ENCODE measurements at places on chromosomes 11 and 22.
A peak's percentile ranks its signal among the peaks of the same experiment; 100 is the strongest.

DNA sequence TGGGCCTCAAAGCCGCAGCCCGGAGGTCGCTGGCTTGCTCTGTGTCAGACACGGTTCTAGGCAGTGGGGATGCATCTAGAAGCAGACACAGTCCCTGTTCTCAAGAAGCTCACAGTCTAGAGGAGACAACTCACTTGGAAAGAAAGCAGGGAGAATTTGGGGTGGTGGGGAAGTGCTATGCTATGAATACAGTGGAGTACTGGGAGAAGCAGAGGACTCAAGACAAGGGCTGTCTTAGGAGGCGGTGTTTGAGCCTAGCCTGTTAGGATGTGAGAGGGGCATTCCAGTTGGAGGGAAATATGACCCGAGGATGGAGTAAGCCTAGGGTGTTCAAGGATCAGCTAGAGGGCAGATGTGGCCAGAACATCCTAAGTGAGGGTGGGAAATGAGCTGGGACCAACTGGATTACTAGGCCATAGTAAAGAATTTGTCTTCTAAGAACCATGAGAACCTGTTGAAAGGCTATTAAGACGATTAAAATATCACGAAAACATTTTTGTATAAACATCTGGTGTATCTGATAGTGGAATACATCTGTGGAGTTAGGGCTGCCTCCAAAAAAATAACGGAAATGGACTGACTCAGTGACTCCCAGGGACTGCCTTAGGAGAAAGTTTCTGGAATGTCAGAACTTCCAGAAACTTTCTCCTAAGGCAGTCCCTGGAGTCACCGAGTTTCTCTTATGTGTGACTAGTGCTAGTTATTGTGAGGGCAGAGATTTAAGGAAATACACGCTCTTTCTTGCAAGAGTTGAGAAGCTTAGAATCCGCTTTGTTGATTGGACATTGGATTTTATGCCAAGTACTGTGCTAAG, 1.1 kb upstream of the PITPNB start:
- no peak for DNase-seq

- DNase-seq = no peak
Measured at GRCh38 chr22:21043860-21044535, 1.7 kb upstream of the LRRC74B start.

- DNase-seq = peak; percentile 25
Measured at GRCh38 chr11:34302046-34302921, 55.5 kb downstream of the ABTB2 start.

GRCh38 chr11:65212226-65212801, 30.6 kb downstream of the CAPN1 start:
- no peak for DNase-seq

DNA sequence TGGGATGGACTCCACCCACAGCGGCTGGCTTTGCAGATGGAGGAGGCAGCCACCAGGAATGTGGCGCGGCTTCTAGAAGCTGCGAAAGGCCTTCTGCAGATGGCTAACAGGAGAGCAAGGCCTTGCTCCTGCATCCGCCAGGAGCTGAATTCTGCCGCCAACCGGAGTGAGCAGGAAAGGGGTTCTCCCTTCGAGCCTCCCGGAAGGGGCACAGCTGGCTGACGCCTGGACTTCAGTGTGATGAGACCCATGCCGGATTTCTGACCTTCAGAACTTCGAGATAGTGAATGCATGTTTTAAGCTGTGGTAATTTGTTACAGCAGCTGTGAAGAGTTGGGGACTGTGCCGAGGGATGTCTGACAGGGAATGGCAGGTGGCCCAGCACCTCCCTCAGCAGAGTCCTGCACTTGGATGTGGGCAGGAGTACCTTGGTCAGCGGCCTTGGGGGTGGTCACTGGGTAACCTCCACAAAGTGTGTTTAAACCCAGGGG, 7.7 kb downstream of the TBC1D22A start:
- no peak for DNase-seq

DNA sequence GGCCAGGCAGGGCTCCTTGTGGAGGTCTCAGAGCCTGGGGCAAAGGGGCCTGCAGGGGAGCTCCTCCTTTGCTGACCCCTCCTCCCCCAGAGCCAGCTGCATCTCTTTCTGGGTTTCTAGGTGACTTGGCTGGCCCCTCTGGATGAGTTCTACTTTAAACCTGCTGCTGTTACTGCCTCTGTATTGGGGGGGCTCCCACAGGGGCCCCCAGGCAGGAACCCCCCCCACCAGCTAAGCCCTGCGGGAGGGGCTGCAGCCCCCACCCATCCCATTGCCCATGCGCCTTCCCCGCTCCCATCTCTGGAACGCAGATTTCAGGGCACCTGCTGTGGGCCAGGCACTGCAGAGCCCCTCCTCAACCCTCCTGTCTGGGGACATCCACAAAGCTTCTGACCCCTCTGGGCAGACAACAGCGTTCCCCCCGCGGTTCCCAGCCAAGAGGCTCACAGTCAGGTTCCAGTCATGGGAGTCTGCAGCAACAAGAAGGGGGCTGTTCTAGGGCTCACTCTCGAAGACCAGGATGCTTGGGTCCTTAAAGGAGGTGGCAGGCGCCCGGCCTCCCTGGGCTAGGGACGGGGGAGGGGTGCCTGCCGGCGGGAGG, 815 bp upstream of the PLCB3 start:
- no peak for DNase-seq

DNA sequence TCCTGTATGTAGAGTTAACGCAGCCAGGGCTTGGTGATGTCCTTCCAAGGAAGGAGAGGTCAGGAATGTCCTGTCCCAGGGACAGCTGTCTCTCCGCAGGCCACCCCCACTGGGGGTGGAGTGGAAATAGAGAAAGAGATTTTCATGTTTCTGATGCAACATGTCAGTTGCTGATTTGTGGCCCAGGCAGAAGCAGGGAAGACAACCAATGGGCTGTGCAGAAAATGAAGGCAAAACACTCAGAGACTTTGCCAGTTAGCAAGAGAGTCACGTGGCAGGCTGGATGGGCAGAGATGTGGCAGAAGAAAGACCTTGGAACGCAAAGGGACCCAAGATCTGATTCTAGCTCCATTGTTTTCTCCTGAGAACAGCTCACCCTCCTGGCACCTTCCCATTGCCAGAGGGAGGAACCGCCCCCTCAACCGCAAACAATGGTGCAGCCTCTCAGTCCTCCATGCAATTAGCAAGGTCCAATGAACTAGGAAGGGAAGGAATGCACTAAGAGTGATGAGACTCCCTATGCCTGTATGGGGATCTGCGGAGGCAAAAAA, 71.0 kb downstream of the SYN3 start:
- no peak for DNase-seq

DNA sequence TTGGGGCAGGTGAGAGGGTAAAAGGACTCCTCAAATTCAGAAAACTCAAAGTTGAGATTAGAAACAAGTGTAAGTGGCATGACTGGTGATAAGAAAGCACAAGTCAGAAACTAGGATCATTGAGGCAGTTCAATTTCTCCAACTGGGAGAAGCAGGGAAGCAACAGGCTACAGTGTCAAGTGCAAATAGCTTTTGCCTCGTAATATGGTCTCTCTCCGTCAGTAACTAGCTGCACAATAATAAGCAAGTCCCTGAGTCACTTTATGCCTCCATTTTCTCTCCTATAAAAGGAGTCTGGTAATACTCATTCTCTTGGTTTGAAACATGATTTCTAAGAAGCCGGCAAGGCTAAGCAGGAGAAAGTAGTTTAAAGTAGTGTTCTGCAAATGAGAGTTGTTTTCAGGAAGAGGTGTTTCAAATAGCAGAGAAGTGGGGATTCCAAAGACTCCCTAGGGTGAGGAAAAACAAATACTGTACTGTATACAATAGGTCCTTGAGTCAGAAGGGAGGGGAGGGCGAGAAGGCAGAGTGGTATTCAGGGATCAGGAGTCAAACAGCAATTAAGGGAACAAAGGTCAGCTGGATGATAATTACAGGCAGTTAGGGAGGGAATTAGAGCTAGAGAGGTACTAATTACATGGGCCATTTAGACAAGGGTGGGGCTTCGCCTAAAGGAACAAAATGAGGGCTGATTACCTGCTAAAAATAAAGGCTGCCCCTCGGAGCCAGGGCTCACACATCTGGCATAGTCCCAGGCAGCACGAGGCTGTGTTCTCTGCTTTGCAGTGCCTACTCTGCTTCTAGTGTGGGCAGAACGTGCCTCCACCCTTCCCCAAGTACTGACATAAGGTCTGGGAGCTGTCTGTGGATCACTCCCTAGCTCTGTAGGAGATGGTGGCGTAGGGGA, 96.0 kb upstream of the BDNF start:
- DNase-seq = no peak

DNA sequence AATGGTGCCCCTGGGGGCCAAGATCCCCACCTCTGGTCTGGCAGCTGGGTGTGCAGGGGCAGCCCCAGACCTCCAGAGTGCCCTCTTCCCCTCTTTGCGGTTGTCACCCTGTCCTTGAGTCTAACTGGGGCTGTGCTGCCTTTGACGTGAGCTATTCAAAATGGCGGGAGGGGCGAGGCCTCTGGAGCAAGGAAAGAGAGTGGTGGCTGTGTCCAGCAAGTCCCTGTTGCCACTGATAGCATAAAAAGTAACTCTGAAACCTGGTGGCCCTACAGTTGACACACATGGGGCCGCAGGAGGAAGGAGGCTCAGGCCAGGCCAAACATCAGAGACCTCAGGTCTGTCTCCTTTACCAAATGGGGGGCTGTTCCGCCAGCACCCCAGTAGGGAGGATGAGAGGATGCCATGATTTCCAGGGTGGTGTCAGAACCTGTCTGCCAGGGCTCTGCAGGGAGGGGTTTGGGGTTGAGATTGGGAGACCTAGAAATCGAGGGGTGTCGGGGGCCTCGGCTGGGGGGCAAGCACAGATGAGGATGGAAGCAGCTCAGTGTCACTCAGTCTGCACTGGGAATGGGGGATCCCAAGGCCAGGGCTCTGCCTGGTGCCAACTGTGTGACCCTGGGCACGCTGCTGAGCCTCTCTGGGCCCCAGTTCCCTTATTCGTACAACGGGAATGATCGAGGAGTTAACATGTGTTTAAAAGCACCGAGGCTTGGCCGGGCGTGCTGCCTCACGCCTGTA, 49.2 kb upstream of the KCNQ1OT1 start:
- no peak for DNase-seq

DNA sequence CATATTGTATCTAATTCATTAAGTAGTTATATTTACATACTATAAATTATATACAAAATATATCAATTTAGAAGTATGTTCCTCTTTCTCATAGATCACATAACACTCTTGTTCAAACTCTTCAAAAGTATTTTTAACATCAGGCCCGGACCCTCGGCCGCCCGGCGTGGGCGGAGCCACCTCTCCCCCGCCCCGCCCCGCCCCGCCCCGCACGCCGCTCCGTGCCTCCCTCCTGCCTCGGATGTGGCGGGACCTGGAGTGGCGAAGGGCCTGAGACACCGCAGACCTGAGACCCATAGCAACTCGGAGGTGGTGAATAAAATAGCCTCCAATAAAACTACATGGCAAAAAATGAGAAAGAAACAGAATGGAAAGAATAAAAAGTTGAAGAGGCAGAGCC, 105.9 kb upstream of the BDNF start:
- no peak for DNase-seq

GRCh38 chr22:30325065-30325720, 1.5 kb downstream of the TBC1D10A start:
- DNase-seq = no peak

- no peak for DNase-seq
Measured at GRCh38 chr11:73622926-73623593, 23.3 kb upstream of the PLEKHB1 start.

- DNase-seq = peak; percentile 87
Measured at GRCh38 chr11:12079726-12080556, 30.4 kb upstream of the MICAL2 start.

- no peak for DNase-seq
Measured at GRCh38 chr22:44261861-44262595, 50.7 kb downstream of the SHISAL1 start.

DNA sequence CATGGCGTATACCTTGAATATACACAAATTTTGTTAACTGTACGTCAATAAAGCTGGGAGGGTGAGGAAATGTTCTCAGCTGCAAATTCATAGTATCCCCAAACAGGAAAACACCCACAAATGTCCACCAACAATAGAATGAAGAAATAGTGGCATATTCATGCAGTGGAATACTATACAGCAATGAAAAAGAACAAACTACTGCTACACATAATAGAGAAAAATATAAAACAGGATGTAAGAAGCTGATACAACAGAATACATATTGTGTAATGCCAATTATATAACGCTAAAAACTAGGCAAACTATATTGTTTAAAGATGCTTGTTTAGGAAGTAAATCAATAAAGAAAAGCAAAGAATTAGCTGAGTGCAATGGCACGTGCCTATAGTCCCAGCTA, 81.5 kb downstream of the SIK3 start:
- no peak for DNase-seq

- DNase-seq = no peak
Measured at GRCh38 chr11:47705721-47706120, 9.4 kb downstream of the AGBL2 start.

DNA sequence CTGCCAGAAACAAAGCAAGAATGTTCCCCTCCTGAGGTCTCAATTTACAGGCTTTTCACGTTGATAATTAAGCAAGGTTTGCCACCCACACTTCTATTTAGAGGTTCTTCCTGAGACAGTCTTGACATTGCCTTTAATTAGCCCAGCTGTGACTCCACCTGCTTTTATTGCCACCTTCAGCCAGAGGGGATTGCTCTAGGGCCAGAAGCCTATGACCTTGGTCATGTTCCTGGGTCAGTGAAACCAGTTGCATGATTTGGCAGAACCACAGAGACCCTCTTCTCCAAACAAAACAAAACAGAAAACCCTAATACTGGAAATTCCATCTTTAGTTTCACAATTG, 89.8 kb downstream of the APIP start:
- DNase-seq = no peak

DNA sequence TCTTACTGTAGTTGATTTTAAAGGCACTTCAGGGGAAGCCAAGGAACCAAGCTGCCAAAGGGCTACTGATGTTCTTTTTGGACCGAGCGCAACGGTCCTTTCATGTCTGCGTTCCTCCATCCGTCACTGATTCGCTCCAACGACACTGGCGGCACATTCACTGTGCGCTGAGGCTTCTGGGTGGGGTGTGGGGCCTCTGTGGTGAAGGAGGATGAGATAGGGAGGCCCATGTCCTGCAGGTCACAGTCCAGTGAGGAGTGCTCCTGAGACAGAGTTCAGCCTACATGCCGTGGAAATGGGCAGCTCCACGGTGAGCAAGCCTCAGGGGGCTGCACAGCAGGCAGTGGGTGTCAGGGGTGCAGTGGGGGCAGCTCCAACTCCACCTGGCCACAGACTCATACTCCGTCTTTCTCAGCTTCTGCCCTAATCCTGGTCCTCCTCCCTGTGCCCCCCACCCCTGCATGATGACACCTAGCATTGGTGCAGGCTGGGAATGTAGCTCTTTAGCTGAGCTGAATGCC, 87.8 kb upstream of the SHANK2 start:
- DNase-seq = no peak

GRCh38 chr22:42711281-42711731, 9.4 kb downstream of the A4GALT start:
- DNase-seq = no peak

DNA sequence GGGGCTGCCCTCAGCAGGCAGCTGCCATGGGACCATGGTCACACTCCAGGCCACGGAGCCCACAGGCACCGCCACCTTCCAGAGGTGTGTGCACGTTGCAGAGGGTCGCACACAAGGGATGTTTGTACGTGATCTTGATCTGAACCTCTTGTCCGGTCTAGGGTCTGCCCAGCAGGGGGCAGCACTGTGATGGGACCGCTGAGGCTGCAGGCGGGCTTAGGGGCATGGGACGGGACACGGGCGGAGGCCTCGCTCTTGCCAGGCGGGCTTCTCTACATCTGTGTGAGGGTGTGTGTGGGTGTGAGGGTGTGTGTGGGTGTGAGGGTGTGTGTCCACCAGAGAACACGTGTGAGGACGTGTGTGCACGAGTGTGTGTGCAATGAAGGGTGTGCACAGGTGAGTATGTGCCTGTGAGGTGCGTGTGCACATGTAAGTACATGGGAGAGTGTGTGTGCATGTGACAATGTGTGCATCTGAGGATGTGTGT, 52.4 kb downstream of the CACNA1I start:
- no peak for DNase-seq
